ENCODE measurements at places on chromosomes 13 and 19.

DNA sequence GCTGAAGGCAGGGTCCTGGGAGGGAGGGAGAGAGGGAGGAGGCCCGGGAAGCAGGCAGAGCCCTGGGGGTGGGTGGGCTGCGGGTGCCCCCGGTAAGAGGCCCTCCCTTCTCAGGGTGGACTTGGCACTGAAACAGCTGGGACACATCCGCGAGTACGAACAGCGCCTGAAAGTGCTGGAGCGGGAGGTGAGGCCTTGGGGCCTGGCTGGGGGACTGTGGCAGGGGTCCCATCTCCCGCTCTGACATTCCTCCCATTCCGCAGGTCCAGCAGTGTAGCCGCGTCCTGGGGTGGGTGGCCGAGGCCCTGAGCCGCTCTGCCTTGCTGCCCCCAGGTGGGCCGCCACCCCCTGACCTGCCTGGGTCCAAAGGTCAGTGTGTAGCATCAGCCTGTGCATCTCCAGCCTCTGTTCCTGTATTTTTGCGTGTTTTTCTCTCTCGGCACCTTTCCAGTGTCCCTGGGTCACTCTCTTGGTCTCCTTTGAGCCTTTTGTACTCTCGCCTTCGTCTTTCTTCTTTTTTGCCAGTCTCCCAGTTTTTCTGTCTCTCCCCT lies 53.4 kb downstream of the TRPM4 start:
- no peak for DNase-seq

- no peak for DNase-seq
Observed at GRCh38 chr19:4042731-4043082, 24.0 kb downstream of the ZBTB7A start.

GRCh38 chr13:48403151-48403631 lies 9.7 kb downstream of the LPAR6 start:
- DNase-seq: no peak

- no peak for DNase-seq
Observed at GRCh38 chr13:56864451-56864850, 276.3 kb upstream of the PRR20A start.

GRCh38 chr19:7268705-7269098 lies 25.5 kb downstream of the INSR start:
- DNase-seq: no peak

DNA sequence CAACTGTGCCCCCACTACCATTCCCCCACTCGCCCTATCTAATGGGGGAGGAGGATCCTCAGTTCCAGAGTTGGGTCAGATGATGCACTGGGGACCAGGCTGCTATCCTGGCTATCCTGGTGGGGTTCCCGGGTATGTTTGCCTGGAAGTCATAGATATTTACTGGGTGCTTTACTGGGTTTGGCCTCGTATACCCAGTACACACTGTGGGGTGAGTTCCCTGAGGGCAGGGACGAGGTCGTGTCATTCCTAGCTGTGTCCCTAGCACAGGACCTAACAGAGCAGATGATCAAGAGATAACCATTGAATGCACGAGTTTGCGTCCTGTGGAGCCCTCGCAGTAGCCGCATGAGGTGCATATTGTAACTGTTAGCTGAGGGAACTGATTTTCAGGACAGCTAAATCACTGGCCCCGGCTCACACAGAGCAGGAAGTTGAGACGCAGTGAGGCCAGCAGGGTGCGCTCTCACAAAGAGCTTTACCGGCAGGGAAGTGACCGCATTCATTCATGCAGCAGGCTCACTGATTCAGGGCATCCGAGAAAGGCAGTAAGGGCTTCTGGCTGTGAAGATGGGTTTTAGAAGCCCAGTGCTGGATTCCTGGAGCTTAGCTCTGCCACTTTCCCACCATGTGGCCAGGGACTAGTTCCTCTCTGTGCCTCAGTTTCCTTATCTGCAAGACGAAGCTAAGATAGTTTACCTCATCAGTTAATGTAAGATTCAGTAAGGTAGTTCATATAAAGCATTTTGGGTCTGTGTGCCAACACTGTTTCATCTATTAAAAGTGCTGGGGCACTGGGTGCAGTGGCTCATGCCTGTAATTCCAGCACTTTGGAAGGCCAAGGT lies 6.0 kb downstream of the RUVBL2 start:
- no peak for DNase-seq

DNA sequence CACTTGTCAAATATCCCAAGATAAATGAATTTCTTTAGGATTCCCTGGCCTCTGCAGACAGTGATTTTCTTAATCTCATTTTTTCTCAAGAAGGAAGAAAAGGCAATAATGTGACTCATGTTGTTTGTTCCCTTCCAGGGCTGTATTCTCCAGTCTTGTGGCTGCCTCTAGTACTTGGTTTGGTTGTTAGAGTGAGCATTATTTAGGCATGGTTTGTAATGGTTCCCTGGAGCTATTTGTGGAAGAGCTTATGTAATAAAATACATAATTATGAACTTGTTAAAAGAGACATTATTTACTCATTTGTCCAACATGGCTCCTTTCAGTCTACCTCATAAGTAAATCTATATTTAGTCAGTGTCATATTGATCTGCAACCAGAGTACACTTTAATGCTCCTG lies 270.4 kb downstream of the DCT start:
- DNase-seq: no peak

DNA sequence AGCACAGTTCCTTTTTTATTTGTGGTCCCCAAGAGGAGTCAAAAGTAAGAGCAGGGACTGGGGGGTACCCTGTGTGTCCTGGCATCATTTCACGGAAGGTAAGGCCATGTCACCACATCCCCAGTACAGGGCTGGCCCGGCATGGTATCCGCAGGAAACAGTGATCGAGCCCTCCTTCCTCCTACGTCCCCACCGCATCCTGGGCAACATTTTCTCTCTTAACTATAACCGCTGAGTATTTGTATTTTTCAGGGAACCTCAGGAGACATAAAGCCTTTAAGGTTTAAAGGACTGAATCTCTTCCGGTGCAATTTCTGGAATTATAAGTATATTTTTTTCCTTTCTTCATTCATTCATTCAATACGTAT lies 13.6 kb upstream of the LATS2 start:
- no peak for DNase-seq

DNA sequence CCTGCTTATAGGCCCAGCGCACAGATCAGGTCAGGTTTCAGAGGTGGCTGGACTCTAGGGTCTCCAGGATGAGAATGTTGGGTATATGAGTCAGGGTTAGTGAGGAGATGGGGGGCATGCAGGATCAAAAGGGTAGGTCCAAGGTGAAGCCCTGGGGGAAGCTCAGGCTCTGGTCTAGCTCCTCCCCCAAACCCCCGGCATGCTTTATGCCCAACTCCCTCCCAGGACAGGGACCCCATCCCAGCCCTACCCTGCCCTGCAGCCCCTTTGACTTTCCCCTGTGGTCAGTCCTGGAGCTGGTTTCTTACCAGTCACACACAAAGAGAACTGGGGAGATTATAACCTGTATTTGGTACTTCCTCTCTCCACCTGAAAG lies 9.8 kb upstream of the CEACAM18 start:
- no peak for DNase-seq

GRCh38 chr13:33169273-33169980 lies 116.1 kb downstream of the STARD13 start:
- no peak for DNase-seq

DNA sequence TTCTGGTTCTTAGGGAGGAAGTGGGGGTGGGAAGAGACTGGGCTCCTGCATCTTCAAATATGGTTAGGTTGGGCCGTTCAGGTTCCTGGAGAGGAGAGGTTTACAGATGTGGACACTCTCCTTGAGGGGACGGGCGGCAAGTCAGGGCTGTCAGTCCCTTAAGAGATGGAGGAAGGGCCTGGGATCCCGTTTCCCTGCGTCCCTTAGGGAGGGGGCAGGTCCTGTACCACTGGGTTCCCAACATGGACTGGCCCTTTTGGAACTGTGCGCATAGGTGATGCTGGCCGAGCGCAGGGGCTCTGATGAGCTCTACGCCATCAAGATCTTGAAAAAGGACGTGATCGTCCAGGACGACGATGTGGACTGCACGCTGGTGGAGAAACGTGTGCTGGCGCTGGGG lies 10.9 kb upstream of the CACNG7 start:
- DNase-seq: no peak

DNA sequence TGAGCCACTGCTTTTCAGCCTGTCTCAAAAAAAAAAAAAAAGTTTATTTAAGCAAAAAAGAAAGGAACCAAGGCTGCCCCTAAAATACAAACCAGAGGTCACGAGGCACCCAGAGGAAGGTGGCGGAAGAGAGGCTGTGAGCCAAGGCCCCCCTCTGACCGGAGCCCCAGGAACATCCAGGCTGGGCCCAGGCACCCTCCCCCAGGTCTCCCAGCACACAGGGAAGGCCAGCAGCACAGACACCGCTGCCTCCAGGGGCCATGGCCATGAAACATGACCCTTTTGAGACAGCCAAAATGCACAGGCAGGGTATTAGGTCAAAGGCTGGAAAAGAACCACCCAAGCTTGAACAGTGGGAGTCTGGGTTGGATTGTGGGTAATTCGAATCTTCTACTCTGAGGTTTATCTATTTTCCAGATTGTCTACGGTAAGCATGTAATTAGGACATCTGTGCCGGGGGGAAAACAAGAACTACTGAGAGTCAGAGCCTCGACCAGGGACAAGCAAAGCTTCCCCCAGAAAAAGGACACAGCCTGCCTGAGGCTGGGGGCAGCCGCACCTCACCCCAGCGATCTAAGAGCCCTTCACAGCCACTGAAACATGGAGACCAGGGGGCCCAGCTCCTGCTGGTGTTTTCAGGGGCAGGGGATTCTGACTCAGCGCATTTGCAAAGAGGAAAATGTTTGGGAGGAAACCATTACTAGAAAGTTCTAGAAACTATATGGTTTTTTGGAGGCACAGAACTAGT lies 8.4 kb downstream of the PEX11G start:
- no peak for DNase-seq

GRCh38 chr13:52127378-52127777 lies 1.5 kb downstream of the NEK5 start:
- no peak for DNase-seq

- DNase-seq: peak; percentile 81
Observed at GRCh38 chr19:48630296-48631063, 6.7 kb downstream of the DBP start.

- no peak for DNase-seq
Observed at GRCh38 chr19:57978586-57979289, 4.4 kb upstream of the C19orf18 start.

DNA sequence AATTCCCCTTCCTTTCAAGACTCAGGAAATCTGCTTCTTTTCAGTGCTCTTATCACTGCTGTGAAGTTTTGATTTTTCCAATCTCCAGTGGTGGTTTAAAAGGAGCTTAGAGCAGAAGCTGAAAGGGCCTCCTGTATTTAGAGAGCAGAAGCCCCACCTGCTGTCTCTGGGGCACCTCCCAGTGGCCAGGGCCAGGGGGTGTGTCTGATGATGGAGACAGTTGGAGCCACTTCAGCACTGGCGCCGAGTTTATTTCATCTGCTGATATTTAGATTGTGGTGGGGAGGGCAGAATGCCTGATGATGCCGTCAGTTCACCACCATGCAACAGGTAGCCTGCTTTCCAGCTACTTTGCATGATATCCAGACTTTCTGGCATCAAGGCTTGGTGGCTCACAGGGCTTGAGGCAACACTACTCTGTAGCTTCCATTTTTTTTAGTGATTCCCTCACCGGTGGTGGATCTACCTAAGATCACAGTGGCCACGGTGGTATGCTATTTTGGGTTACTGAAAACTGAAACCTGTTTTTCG lies 371.9 kb downstream of the KCNRG start:
- DNase-seq: peak; percentile 48

- no peak for DNase-seq
Observed at GRCh38 chr19:1516395-1516753, 3.6 kb upstream of the ADAMTSL5 start.

DNA sequence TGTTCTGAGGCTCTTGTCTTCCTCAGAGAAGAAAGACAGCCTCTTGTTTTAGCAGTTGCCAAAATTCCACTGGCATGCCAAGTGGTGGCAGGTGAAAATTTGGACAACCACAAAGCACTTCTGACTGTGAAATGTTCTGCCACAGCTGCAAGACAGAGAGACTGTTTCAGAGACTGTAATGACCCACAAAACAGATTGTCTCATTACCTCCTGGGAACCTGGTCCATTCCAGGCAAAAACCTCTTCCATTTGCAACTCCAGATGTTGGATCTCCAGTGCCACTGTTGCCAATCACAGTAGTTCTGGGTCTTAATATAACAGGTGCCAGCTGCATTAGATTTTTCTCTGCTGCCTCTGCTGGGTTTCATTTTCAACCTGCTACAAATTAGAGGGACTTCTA lies 911.5 kb downstream of the UQCRFS1 start:
- DNase-seq: no peak

DNA sequence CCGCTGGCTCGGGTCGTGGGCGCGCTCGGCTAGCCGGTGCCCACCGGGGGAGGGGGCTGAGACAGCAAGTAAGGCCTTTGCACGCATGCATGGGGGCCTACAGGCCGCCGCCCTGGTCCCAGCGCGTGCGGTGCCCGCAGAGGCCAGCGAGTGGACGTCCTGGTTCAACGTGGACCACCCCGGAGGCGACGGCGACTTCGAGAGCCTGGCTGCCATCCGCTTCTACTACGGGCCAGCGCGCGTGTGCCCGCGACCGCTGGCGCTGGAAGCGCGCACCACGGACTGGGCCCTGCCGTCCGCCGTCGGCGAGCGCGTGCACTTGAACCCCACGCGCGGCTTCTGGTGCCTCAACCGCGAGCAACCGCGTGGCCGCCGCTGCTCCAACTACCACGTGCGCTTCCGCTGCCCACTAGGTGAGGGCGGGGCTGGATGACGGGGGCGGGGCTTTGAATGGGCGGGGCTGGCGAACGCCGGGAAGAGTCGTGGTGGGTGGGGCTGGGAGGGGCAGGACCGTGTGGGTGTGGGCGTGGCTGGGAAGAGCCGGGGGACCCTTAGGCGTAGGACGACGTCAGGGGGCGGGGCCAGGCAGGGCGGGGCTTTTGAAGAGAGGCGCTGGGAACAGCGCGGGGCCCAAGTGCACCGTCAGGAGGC lies 2.1 kb downstream of the CILP2 start:
- DNase-seq: no peak

DNA sequence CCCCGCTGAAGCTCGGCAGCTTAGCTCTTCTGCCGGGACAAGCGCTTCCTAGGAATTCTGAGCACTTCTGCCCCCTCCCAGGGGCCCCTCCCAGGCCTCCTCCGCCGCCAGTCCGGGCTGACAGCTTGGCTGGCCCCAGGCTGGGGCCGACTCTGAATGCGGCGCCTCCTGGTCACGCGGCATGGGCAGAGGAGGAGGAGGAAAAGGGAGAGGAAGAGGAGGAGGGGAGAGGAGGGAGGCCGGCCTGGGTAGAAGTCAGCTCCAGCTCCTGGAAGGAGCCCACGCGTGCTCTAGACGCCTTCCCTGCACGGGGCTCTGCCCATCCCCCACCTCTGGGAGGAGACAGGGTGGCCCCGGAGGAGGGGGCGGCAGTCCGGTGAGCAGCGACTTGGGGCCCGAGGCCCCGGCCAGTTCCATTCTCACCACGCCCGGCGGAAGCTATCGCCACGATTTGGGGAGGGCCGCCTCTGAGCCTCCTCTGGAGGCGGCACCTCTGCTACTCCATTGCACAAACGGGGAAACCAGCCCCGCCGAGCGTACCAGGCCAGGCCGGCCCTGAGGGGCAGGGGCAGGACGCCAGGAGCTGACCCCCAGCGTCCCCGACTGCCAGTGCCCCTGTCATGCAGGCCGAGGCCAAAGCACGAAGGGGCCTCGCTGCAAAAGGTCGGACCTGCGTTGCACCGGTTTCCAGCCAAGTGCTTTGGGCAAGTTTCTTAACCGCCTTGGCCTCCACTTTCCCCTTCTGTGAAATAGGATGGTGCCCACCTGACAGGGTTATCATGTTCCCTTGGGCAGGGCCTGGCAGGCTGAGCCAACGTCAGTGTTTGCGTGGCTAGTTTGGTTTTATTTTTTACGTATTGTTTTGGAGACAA lies 31.6 kb downstream of the CCNE1 start:
- peak; percentile 67 for DNase-seq
